ENCODE measurements at places on chromosomes 7 and 10.

GRCh38 chr7:16136896-16137295 is 284.4 kb downstream of the CRPPA start:
- DNase-seq, result peak; percentile 19

DNA sequence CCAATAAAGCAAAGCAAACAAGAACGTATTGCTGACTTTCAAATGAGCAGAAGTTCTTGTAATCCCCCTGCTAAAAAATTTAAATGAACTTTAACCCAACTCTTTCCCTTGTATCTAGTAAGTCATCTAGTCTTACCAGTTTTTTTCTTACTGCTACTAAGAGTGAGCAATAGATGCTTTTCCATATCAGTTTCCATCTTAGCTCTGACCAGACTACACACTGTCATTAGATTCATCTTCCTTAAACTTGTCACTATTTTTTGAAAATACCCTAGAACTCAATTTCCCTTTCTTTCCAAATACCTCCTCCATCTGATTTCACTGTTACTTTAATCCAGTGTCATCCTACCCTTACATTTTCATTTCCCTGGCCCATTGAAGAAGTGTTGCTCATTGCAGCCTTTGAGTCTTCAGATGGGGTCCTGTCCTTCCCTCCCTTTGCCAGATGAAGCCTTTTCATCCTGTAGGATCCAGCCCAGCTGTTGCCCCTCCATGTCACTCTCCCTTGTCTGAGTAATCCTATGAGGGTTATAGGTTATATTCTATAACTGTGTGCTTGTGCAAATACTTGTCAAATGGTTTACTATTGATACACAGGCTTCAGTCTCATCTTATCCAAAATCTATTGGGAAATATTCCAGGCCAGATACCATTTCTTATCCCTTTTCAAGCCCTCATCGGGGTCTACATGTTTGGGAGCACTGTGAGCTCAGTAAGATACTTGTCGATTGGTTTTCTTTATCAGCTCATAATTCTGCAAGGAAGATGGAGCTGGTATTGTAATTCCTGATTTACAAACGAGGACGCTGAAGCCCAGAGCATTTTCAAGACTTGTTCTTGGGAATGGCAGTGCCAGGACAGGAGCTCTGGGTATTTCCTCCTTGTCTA is 51.5 kb upstream of the ITGB1 start:
- DNase-seq, result no peak

GRCh38 chr7:94649450-94649849 is 6.5 kb downstream of the SGCE start:
- DNase-seq, result peak; percentile 43

GRCh38 chr10:132383101-132383500 is 13.9 kb upstream of the PWWP2B start:
- DNase-seq, result no peak

DNA sequence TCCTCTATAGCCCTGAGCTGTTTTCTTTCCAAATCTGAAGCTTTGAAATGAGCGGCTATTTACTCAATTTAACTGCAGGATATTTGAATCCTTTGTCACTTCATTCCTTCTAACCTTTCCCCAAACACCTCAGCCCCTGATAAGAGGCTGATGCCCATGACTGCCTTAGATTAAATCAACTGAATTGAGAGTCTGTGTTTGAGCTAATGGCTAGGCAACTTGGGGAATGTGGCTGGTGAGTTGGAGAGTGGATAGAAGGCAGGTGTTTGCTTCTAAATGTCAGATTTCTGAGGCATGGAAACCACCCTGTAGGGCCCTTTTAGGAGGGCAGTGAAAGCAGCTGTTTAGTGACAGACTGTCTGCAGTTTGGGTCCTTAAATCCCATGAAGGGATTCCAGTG is 759.9 kb downstream of the LRMDA start:
- DNase-seq, result no peak

Measured in OCI-M1 (cell line).